HS-27A (cell line): ENCODE measurements at places on chromosomes 7 and 10.

DNA sequence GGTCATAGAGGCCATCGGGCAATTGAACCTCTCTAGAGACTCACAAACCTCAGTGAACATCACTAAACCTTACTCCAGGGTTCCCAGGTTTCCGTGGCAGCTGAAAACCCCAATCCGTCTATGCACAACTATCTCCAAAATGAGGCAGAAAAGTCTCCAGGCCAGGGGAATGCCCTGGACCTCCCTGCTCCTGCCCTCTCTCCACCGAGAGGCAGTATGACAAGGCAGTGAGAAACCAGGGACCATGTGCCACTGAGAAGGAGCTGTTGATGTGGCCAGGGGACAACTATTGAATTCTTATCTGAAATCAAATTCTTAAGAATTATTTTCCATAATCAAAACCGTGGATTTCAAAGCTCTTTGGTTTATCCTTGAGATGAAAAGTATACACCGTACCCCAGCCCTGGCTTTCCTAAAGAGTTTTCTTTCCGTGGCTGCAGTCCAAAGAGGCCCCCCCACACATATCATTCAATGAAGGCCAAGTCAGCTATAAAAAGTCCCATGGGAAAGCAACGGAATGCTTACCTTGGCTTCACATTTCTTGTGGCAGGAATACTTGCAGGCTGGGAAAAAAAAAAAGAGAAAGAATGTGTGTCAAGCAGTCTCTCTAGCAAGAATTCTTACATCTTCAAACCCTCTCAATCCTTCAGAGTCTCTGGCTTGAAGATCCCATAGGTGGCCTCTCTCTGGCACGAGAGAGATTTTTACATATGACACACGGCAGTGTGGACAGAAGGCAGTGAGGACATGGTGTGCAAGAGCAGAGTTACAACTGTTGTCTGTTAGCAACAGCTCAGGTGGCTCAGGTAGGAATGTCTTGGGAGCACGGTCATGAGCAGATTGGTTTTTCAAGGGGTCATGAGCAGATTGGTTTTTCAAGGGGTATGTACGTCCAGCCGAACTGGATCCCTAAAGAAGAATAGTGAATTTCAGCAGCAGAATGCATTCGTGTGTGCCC is 75.2 kb downstream of the TNS3 start:
- no peak for DNase-seq

GRCh38 chr7:24457219-24457558 is 116.1 kb upstream of the PALS2 start:
- DNase-seq, result no peak

GRCh38 chr7:64869121-64869725 is 33.9 kb upstream of the ZNF273 start:
- DNase-seq, result no peak

DNA sequence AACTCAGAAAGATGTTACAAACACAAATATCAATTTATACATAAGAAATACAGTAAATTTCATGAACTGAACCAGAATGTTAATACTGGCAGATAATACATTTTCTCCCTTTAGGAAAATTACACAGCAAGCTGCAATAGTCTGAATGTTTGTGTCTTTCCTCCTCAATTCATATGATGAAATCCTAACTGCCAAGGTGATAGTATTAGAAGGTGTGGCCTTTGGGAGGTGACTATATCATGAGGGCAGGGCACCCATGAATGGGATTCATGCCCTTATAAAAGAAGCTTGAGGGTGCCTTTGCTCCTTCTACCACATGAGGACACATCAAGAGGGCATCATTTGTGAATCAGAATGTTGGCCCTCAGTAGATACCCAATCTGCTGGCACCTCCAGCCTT is 64.3 kb upstream of the GPR22 start:
- DNase-seq, result no peak

DNA sequence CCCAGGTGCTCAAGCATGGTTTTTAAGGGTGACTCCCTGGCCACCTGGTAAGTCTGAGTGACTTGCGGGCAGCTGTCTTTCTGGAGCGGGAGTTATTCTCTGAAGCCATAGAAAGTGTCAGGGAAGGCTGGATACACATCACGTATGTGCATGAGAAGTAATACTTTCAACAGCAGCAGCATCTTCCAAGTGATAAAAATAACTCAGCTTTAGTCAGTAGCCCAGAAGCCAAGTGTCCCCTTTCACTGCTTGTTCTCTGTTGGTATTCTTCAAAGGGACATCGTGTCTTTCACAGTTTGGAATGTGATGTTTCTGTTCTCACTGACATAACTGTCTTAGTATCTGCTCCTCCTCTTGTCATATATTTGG is 97.6 kb downstream of the KIAA1217 start:
- no peak for DNase-seq

DNA sequence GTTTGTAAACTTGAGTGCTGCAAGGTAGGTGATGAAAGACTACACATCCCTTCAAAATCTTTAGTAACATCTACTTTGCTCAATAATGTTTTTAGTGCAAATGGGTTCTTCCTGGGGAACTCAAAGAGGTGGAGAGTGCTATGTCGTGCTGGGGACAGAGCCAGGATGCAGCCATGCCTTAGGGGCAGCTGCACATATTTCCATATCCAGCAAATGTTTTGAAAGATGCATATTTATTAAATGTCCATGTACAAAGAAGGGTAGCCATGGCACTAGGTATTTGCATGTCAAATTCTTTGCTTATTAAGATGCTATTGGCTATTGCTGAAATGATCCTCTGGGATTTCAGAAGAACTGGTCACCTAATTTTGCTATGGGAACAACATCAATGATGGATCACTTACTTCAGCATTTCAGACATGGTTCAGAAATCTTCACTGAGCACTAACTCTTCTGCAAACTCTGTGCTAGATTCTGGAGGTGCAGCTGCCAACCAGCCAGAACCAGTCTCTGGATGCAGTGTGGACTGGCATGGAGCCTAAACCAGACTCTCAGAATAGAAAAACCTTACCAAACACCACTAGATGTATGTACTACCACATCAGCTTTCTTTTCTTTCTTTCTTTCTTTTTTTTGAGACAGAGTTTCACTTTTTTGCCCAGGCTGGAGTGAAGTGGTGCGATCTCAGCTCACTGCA is 31.7 kb upstream of the DNMBP start:
- DNase-seq, result no peak

DNA sequence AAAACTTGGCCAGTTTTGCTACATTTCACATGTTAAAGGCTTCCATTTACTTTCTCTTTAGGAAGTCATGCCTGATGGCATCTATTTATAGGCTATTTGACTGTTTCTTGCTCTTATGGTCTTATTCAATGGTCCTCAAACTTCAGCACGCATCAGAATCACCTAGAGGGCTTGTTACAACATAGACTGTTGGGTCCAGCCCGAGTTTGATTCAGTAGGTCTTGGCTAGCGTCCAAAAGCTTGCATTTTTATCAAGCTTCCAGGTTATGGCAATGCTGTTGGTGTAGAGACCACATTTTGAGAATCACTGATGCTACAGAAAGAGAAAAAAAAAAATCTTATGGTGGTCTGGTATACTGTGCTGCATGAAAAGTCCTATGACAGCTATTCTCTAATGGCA is 51.9 kb downstream of the MTPN start:
- no peak for DNase-seq

GRCh38 chr7:36185092-36185491 is 32.0 kb downstream of the EEPD1 start:
- DNase-seq, result no peak

- DNase-seq, result no peak
Observed at GRCh38 chr10:132384618-132385388, 12.2 kb upstream of the PWWP2B start.

DNA sequence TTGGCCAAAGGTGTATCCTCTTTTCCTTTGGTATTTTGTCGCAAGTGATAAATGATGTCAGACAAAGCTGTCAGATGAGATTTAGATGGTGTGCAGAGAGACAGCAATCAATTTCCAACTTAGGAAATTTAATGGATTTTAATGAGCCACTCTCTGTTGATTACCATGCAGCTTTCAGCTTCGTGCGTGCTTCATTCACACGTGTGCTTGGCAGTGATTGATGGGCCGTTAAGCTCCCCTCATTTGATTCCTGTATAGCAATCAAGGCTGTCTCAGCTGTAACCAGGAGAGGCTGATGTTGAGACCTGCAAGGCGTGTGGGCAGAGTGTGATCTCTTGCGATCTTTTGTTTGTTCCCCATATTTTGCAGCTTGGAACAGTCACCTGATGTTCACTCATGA is 439.6 kb downstream of the CALN1 start:
- no peak for DNase-seq

DNA sequence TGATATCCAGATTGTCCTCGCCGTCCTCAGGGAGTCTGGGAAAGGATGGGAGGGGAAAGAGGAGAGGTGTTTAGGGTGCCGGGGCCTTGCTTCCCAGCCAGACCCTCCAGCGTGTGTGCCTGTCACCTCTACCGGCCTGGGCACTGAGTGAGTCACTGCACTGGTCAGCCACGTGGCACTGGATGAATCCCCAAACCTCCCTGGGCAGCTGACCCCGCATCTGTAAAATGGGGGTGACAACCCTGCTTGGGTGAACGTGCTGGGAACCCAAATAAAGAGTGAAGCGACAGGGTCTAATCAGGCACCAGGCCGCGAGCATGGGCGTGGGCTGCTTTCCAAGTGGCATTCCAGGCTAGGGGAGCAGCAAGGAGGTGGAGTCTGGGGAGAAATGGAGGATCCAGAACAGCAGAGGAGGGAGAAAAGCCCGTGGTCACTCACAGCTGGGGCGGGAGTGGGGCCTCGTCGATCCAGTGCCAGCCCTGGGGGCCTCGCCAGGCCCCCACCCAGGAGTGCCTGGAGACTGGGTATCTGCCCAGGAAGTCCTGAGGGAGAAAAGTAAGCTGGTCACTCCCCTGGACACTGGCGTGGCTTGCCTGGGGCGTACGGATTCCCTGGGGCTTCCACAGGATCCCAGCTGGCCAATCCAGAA is 29.7 kb downstream of the KLRG2 start:
- no peak for DNase-seq

GRCh38 chr10:31353574-31353973 is 34.6 kb downstream of the ZEB1 start:
- DNase-seq, result no peak
